ENCODE measurements at places on chromosomes 12 and 14.

GRCh38 chr12:41014643-41015020 lies 173.5 kb upstream of the PDZRN4 start:
- no peak for DNase-seq

DNA sequence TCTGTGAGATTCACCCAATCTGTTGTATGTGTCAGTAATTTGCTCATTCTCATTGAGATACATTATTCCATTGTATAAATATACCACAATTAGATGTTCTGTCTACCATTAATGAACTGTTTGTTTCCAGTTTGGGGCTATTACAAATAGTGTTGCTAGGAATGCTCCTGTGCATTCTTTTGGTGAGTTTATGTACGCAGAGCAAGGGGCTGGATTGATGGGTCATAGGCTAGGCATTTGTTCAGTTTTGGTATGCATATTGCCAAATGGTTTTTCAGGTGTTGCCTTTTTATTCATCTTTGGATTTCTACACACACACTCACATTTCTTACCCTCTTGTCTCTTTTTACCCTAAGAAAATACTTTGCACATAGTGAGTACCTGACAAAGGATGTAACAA lies 93.4 kb downstream of the GPATCH2L start:
- DNase-seq, result no peak

- no peak for DNase-seq
Observed at GRCh38 chr14:92404421-92404820, 81.5 kb downstream of the SLC24A4 start.

DNA sequence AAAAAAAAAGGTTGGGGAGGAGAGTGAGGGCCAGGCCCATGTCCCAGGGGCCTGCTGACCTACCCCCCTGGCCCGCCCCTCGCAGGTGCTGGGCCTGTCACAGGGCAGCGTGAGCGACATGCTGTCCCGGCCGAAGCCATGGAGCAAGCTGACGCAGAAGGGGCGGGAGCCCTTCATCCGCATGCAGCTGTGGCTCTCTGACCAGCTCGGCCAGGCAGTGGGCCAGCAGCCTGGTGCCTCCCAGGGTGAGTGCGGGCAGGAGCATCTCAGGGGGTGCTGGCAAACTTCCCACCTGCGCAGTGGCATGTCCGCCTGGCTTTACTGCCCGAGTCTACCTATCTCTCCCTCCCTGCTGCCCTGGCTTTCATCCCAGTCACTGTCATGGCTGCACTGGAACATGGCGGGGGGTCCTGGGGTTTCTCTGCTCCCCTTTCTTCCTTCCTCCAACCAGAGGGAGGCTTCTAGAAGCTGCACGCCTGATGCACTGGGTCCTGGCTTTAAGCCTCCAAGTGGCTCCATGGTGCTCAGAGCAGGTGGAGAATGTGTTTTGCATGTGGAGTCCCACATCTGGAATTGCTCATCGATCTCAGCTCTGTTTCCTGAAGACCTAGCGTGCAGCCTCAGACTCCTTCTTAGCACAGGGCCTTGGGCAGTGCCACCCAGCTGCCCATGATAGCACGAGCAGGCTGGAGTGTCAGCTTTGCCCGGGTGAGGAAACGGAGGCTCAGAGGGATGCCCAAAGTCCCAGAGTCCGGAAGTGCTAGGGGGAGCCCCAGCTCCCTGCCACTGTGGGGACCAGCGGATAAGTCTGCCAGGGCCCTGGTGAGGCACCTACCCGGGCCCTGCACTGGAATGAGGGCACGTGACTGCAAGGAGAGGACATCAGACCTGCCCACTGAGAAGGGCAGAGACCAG lies 46.3 kb downstream of the PHETA1 start:
- peak; percentile 10 for DNase-seq

GRCh38 chr14:89365061-89365801 lies 51.8 kb downstream of the FOXN3 start:
- DNase-seq, result no peak

DNA sequence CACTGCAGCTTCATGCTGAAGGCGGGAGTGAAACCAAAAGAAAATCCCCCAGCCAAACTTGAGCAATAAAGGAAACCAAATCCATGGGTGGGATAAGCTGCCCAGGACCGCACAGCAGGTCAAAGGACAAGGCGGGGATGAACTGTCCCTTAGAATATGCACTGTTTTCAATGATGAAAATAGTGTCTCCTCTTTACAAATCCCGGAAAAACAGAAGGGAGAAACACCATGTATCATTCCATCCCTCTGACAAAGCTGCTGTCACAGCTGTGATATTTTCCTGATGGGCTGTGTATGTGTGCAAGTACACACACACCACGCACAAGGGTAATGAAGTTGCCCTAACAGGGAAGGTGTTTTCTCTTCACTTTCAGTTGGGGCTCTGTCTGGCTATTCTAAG lies 70.3 kb downstream of the ACTN1 start:
- DNase-seq, result no peak

GRCh38 chr12:70883855-70884254 lies 36.7 kb downstream of the PTPRR start:
- DNase-seq, result no peak

- DNase-seq, result no peak
Observed at GRCh38 chr12:3292677-3293412, 198.2 kb upstream of the PRMT8 start.

DNA sequence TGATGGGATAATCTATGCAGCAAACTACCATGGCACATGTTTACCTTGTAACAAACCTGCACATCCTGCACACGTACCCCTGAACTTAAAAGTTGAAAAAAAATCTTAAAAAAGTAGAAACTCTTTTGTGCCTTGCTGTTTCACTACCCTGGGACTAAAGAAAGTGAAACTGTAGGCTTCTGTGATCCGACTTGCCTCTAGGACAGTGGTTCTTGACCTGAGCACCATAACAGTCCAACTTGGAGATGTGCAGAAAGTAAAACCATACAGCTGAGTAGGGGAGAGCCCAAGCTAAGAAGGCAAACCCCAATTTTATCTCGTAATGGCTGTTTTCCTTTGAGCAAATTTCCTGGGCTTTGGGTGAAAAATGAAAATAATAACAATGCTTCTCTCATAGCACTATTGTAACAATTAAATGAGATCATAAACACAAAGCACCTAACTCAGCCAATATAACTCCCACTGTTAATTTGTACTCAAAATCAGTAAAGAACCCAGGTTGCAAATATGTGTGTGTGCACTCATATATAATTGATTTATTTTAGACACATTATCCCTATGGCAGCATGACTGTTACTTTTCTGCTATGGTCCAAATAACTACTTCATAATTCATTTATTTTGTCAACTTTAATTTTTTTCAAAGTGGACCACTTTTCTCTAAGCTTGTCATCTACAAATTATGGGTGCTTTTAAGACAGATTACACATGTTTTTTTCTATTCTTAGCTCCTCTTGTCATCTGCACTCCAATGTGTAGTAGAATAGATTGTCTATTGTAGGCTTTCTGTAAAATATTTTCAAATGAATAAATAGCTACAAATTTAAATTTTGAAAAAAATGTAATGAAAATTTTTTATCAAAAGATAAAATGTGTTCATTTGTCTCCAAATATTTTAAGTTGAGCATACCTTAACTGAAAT lies 334.9 kb downstream of the BTG1 start:
- no peak for DNase-seq

DNA sequence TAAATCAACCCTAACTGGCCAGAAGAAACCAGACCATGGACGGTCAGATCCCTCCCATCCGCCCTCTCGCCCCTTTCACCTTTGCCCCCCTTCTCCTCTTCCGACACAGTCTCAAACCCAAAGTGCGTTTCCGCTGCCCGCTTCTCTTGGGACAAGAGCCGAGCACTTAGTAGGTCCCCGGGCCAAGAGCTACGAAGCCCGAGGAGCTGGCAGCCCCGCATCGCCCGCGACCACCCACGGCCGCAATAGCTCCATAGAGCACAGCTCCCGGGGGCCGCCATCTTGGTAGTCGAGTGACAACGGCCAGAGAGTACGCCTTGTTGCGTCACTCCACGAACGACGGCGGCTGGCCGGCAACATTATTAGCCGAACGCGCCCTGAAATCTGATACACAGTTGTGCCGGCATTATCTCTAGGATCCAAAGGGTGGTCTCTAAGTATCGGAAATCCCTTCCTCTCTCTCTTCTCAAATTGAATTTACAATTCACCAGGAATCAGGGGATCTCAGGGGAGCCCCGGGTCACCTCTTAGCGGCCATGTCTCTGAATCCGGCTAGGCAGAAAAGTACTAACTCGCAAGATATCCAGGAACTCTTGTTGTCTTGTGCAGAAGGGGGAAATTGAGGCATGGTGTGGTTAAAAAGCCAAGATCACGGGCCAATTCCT lies at the start of gene COQ5:
Gene COQ5 (minus strand): TSS at position 298 of the 665 bp plus-strand sequence. CDS start 17 bp downstream, at position 281.
- peak; percentile 65 for DNase-seq

DNA sequence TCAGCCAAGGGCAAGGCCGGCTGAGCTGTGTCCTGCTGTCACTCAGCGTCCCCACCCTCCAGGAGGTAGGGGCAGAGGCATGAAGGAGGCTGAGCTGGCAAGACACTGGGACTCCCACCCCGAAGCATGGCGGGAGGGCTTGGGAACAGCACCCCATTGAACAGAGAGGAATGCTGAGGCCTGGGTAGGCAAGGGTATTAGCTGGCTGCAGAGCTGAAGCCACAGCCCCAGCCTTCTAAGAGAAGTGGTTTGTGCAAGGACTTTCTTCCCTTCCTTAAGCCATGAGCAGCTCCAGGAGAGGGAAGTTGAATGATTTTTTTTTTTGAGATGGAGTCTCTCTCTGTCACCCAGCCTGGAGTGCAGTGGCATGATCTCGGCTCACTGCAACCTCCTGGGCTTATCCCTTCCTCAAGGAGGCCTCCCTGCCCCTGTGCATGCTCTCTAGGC lies 6.6 kb upstream of the CFAP73 start:
- DNase-seq, result no peak

GRCh38 chr14:89308232-89308959 lies 108.6 kb downstream of the FOXN3 start:
- DNase-seq, result no peak

GRCh38 chr14:22151121-22151520 lies 437.9 kb downstream of the DAD1 start:
- no peak for DNase-seq

DNA sequence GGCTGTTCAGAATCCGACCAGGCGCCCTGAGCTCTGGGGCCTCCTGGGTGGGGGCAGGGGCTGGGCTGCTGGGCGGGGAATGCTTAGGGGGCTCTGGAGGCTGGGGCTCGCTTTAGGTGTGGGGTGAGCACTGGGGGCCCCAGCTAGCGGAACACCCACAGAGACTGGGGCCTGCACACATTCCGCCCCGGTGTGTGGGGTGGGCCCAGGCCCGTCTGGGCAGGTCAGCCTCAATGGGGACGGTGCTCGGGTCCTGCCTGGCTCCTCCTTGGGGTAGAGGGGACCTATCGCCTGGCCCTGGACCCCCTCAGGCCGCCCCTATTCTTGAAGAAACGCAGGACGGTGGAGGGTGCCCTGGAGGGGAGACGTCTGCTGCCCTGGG lies 364.8 kb downstream of the TMEM121 start:
- no peak for DNase-seq

DNA sequence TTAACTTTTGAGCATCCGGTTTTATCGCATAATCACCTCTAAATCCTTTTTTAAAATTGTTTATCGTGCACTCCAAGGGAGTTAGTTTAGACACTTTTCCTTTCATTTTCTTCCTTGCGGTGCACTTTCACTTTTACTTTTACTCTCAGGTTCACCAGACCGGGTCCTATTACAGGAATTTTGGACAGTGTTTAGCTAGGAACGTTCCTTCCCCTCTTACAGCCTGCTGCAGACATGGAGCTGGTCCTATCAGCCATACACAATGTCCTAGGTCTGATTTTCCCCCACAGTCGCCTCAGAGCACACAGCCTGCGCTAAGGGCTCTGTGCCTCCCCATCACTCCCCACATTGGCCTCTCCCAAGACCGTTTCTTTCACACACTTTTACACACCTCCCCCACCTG lies 103.9 kb downstream of the ALG10 start:
- no peak for DNase-seq

DNA sequence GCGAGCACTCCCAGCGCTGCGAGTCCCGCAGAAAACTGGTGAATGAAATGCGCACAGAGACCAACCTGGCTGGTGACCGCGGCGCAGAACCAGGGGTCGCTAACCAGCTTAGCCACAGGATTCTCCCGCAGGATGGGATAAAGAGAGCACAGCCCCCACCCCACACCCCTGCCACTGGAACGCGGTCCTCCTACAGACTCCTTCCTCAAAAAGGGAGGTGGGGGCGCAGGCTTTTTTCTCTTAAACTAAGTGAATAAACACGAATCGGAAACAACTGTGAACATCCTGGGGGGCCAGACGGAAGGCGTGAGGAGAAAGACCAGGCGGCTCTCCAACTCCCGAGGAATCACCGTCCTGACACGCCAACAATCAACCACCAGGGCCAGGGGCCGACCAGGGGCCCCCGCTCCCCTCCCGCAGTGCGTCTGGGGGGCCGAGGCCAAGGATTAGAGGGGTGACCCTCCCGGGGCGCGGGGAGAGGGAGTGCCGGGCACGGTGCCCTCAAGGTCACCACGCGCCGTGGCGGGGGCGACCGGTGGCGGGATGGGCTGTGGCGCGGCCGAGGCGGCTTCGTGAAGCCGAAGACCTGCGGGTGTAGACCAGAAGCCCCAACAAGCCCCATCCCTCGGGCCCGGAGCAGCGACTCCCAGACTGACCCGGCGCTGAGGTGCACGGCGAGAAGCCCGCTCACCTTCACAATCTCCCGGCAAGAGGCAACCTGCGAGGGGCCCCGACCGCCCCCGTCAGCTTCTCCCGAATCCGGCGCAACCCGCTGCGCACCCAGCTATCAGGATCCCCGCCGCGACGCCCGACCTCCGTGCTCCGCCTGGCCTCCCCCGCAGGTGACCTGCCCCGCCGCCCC lies 704 bp downstream of the ATP2B1 start:
- no peak for DNase-seq

- DNase-seq, result no peak
Observed at GRCh38 chr12:51392556-51393237, 1.5 kb upstream of the GALNT6 start.

- DNase-seq, result no peak
Observed at GRCh38 chr12:23950210-23950774, 822 bp upstream of the SOX5 start.

Data from GM04504 (cell line).